ENCODE measurements at places on chromosomes 1 and 21.

- DNase-seq, result no peak
Observed at GRCh38 chr1:40745176-40745575, 38.4 kb upstream of the KCNQ4 start.

DNA sequence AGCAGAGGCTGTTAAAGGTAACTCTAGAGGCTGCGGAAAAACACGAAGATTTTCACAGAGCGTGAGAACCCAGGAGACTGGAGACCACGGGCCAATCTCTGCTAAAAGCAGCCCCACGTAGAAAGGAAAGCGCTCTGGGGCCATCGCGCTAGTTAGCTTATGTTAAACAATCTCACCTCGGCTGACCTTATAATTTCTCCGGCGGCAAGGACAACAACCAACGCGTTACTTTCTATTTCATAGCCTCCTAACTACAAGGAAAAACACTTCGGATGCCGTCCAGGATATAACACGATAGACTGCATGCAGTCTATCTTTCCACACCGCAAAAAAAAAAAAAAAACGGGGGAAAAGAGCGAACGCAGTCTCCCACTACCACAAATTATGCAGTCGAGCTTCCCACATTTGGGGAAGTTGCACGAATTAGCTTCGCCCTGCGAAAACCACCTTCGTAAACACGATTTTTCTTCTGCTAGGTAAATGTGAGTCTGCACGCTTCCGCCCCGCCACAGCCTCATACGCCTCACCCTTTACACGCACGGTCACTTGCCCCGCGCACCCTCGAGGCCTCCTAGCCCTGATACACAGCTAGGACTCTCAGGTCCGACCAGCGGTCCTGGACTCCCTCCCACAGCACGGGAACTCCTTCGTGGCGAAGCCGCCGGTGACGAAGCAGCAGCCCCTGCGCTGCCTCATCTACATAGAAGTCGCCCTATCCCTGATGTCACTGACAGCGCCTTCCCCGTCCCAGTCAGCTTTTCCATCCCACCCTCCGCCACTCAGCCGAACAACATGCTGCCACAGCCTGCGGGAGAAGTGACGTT lies 87.8 kb downstream of the PRKAB2 start:
- DNase-seq, result no peak

GRCh38 chr1:238647877-238648276 lies 738.5 kb upstream of the CHRM3 start:
- DNase-seq, result no peak

- no peak for DNase-seq
Observed at GRCh38 chr1:209884665-209885117, 53.3 kb upstream of the SYT14 start.

DNA sequence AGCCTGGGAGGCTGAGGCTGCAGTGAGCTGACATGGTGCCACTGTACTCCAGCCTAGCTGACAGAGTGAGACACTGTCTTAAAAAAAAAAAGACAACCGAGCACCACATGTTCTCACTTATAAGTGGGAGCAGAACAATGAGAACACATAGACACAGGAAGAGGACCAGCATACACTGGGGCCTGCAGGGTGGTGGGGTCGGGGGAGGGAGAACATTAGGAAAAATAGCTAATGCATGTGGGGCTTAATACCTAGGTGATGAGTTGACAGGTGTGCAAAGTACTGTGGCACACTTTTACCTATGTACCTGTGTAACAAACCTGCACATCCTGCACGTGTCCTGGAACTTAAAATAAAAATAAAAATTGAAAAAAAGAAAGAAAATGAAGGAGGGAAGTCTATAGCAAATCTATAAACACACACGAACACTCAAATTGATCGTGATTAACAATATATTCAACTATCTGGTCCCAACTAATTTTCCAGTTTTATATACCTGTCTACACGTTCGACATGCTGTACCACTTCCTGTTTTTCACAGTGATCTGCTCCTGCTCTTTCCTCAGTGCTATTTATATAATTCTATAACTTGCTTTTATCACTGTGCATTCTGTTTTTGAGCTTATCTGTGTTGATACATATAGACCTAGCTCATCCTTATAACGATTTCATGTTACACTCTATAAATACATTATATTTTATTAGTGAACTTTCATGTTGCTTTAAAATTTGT lies 27.2 kb downstream of the AK5 start:
- no peak for DNase-seq

- DNase-seq, result no peak
Observed at GRCh38 chr1:211332830-211333229, 6.2 kb downstream of the TRAF5 start.

GRCh38 chr21:15999741-16000140 lies 270.0 kb downstream of the USP25 start:
- DNase-seq, result no peak

DNA sequence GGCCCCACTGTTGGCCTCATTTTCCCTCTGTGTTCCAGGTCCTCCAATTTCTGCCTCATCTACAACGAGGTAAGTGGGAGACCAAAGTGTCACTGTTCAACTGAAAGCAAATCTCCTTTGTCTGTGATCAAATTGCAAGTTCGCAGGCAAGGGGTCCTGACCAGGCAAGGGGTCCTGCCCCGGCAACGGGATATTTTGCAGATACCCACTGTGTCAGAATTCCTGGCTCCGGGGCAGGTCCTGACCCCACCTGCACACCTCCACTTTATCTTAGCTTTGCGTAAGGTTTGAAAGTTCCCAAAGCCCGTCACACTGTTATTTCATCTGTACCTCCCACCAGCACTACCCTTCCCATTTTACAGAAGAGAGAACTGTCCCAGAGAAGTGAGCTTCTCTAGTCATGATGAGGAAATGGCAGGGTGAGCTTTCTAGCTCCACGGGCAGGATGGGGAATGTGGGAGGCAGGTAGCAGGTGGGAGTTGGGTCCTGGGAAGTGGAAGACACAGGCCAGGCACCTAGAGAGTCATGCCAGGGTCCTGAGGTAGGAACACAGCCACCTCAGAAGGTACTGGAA lies 32.0 kb upstream of the CSF1 start:
- no peak for DNase-seq

DNA sequence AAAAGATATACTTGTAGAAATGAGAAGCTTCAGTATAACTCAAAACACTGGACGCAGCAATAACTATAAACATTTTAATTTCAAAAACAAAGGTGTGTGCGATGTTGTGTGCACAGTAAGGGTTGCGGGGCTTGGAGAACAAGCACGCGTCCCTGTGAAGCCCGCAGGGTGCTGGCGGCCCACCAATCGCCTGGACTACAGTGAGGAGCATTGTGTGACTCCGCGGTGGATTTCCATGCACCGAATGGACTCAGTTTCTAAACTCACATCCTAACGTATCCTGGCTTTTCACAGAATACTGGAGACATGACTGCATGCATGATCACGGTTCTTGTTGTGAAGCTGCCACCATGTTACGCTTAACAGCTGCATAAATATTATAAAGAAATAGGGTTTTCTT lies 33.0 kb downstream of the NTPCR start:
- no peak for DNase-seq

GRCh38 chr1:97174039-97174704 lies 452.6 kb downstream of the PTBP2 start:
- DNase-seq, result no peak

DNA sequence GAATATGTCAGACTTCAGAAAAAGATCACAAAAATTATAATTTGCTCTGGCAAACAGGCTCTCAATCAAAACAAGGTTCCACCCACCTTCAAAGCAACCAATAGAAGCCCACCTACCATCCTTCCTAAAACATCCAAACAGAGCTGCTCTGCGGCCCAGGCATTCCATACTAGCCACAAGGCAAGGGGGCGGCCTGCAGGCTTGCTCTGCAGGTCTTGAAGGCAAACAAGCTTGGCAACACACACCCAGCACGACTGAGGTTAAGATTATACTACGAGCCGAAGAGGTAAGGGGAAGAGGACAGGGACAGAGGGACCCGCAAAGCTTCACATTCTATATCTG lies 207.3 kb downstream of the SLC45A1 start:
- no peak for DNase-seq

- DNase-seq, result no peak
Observed at GRCh38 chr1:24914226-24915069, 15.6 kb downstream of the RUNX3 start.

GRCh38 chr1:204974327-204974726 lies 68.7 kb upstream of the CNTN2 start:
- DNase-seq, result no peak

- DNase-seq, result peak; percentile 86
Observed at GRCh38 chr1:8848663-8849386, 29.7 kb downstream of the ENO1 start.

- no peak for DNase-seq
Observed at GRCh38 chr1:10299151-10299550, 88.8 kb downstream of the KIF1B start.

DNA sequence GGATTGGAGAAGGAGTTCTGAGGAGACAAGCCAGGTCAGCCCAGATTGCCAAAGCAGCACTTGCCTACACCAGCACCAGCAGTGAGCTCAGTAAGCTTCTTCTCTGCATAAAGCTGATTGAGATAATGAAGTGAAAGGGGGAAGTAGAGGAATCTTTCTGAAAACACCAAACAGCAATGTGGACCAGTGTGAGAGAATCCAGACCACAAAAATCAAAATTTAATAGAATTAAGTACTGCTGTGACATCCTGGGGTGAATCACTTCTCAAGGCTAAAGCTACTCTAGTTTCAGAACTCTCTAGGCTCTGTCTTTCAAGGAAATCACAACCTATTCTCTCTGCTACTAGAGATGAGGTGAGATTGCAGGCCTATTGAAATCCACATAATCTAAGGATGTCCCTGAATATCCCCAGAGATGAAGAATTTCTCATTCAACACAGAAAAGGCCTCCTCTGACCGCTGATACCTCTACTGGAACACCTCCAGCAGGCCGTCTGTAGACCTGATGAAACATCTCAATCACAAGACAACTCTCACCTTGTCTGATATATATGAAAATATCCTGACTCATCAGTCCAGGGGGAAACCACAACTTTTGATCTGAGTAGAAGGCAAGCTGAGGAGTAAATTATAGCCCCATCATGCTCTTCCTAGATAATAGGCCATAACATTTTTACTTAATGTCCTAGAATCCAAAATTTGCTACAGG lies at the start of gene FCRL4:
FCRL4 (minus strand) TSS at position 127 of the 709 bp plus-strand sequence. CDS start 141 bp downstream, outside the sequence.
- DNase-seq, result no peak

GRCh38 chr21:39675993-39676661 lies 63.4 kb downstream of the B3GALT5 start:
- no peak for DNase-seq

GRCh38 chr1:224433041-224433691 lies 1.4 kb downstream of the WDR26 start:
- DNase-seq, result no peak

DNA sequence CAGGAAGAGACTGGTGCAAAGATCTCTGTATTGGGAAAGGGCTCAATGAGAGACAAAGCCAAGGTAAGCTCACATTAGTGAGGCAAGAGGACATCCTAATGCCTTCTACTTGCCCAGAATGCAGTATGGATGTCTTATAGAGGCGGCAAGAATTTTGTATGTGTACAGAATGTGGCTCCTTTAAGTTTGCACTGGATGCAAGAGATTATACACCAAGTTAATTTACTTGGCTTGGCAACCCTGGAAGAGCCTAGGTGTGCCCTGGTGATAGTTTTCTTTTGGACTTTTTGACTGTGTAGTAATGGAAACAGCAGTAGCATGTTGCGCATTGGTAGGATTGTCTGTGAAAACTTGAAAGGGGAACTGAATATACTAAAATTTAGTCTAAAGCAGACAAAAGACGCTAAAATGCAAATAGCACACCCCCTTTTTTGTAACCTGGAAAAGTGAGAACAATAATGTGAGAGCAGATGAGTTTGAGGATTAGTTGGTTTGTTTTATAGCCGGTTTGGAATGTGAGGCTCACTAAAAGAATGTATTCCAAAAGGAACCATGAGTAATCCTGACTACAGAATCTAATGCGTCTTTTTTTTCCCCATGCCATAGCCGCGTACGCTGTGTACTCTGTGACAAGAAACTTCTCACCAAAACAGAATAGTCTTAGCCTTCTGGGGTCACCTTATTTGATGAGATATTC lies 18.1 kb downstream of the KHDRBS1 start:
- DNase-seq, result no peak

- DNase-seq, result no peak
Observed at GRCh38 chr1:18707696-18708257, 77.1 kb downstream of the PAX7 start.

DNA sequence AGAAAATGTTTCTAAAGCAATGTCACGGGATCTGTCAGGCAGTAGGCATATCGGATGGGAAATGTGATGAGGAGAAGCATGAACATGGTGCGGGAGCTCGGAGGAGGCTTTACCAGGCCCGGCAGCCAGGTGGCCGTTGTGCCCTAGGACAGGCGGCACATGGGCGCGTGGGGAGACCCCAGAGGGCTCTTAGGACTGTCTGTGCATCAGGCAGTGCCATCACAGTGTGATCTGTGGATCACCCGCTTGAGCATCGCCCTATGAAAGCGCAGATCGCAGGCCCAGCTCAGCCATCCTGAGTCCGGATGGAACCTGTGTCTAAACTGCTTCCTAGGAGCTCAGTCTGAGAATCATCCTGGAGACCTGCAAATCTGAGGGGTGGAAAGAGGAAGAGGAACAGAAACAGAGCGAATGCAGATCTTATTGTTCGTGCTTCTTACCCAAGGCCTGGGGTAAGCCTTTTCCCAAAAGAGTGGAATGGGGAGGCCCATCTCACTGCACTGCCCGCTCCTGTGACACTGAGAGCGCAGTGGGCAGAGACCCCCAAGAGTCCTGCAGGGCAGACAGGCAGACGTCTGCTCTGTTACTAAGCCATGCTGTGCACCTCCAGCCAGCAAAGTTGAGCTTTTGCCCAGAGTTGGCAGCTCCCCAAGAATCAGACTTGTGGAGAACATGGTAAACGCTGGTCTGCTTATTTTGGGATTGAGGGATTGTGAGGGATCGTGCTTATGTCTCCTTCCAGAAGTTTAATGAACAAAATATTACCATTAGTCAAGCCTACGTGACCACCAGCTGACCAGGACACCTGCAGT lies 251.0 kb downstream of the RHOU start:
- no peak for DNase-seq

DNA sequence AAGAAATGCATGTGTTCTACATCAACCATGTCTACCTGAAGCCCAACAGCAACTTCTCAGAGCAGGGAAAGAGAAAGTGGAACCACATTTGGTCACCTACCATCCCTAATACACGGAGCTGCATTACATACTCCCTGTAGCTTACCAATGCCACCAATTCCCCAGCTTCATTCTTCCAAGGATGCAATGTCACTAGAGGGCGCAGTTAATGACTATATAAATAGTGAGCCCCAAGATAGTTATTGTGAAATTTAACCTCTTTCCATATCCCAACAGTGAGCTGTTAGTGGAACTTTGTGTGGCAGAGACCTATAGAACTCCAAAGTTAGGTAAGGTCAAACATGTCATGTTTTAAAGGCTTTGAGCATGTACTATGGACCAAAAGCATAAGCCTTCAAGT lies 618.3 kb downstream of the SMYD3 start:
- DNase-seq, result no peak

DNA sequence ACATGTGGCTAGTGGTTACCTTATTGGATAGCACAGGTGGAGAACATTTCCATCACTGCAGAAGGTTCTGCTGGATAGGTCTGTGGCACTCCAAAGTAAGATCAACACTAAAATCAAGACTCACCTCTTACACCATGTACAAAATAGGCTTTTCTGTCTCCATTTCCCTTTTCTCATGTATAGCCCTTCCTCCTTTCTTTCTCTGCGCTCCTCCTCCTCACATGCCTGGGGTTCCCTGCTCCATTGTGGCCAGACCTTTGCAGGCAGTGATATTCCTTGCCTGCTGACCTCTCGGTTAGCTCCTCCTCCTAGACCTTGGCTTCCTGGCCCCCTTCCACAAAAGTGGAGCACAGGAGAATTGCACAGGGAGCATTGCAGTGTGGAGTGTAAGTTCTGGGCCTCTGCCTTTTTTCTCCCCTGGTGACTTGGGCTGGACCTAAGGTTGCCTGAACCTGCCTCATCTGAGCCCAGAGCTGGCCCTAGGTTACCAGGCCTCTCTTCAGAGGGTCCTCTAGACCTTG lies 33.2 kb upstream of the RBM15 start:
- no peak for DNase-seq
